Upper lobe of right lung (tissue), 1 donor: ENCODE measurements at places on chromosomes 1 and 21. TPM values are rescaled to one million over a fixed set of nuclear protein-coding genes. Genes with fewer than 3 reads are reported as not detected.

The FLAD1 gene
- total RNA-seq = 29.0 TPM

The PTAFR gene
- 31.6 TPM for total RNA-seq

The LIPI gene
- total RNA-seq = not detected

The USF1 gene
- total RNA-seq = 67.6 TPM

The AVPR1B gene
- not detected for total RNA-seq

The TRIM67 gene
- total RNA-seq = not detected

The CGN gene
- total RNA-seq = 62.5 TPM

The EPHA2 gene
- 44.8 TPM for total RNA-seq

The KLF17 gene
- 0.52 TPM for total RNA-seq

The OR2T11 gene
- not detected for total RNA-seq

The RWDD3 gene
- 12.8 TPM for total RNA-seq
